ENCODE measurements at places on chromosomes 12 and 14.

- no peak for DNase-seq
Measured at GRCh38 chr14:92587700-92588085, 74.1 kb downstream of the RIN3 start.

DNA sequence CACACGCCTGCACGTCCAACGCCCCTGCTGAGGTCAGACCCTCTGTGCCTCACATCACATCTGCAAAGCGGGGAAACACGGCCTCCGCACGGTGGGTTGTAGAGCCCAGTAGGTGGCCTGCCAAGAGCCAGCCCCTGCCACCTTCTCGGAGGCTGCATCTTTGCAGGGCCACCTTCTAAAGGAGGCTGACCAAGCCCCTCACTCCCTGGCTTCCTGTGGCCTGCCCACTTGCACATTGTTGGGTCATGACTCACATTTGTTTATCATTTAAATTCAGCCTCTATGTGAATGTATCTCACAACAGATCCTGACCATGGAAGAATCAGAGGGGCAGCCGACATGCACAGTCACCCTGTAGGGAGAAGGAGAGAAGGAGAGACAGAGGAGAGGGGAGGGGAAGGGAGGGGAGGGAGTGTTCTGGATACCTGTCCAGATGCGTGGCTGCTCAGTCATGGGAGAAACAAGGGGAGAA is 319.5 kb upstream of the DIO3 start:
- no peak for DNase-seq

DNA sequence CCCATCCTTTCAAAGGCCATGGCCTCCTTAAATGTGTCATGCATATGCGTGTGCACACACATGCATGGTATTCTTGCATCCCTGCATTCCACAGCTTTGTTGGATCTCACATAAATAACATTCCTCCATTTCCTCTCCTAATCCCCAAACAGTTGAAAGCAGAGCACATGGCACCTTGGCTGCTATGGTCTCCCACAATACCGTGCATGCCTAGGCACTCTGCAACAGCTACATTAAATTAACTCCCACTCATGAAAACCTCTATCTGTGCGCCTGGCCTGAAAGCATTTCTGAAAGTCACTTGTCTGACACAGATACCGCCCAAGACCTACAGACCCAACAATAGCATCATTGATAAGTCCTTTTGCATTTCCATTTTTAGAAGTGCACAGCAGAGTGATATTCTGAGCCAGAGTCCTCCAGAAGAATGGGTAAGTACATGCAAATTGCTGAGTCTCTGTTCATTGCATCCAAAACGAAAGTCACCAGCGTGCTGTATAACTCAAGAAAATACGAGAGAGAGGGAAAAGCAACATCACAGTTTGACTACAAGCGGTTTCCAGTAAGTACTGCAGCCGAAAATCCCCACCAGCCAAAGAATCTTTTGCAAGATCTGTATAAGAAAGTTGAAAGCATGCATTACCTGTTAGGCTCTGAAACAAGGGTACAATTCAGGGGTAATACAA is 436 bp downstream of the ASB2 start:
- no peak for DNase-seq

- DNase-seq = peak; percentile 44
Measured at GRCh38 chr12:89960011-89960507, 251.4 kb upstream of the ATP2B1 start.

GRCh38 chr12:111413442-111414086 is 7.8 kb downstream of the SH2B3 start:
- DNase-seq = peak; percentile 78

GRCh38 chr12:110280392-110280778 is 662 bp upstream of the ATP2A2 start:
- DNase-seq = no peak

GRCh38 chr14:100429537-100429936 is 106.4 kb downstream of the SLC25A47 start:
- DNase-seq = no peak

DNA sequence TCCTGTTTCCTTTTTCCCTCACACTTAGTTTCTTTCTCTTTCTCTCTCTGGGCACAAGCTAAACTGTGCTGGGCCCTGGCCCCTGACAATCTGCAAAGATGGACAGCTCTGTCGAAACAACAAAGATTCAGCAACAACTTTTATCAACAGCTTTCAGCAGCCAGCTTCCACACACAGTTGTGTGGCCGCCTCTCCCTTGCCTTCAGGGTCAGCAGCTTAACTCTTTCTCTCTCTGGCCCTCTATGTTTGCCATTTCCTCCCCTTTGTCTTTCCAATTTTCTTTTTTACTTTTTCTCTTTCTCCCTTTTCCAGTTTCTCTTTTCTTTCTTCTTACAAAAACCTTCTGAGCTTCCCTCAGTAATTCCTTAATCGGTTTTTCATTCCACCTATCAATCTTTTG is 43.3 kb downstream of the IQSEC3 start:
- no peak for DNase-seq

- DNase-seq = no peak
Measured at GRCh38 chr12:66901138-66901932, 222.5 kb upstream of the GRIP1 start.

DNA sequence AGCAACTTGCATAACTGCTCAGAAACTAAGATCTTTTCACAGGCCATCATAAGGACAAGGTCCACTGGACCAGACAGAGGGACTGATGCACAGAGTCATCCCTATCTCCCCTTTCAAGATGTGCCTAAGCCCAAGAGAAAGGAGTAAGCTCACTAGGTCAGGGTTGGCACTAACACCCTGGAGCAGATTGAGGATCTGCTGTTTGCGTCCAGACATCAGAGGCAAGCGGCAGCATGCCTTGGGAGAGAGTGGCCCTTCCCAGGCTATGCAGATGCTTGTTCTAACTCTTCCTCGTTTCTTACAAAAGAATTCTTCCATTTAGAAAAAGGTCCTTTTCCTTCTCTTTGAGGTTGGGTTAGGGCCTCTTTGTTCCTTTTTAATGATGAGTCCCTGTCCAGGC is 187.2 kb downstream of the KCNA5 start:
- DNase-seq = no peak

DNA sequence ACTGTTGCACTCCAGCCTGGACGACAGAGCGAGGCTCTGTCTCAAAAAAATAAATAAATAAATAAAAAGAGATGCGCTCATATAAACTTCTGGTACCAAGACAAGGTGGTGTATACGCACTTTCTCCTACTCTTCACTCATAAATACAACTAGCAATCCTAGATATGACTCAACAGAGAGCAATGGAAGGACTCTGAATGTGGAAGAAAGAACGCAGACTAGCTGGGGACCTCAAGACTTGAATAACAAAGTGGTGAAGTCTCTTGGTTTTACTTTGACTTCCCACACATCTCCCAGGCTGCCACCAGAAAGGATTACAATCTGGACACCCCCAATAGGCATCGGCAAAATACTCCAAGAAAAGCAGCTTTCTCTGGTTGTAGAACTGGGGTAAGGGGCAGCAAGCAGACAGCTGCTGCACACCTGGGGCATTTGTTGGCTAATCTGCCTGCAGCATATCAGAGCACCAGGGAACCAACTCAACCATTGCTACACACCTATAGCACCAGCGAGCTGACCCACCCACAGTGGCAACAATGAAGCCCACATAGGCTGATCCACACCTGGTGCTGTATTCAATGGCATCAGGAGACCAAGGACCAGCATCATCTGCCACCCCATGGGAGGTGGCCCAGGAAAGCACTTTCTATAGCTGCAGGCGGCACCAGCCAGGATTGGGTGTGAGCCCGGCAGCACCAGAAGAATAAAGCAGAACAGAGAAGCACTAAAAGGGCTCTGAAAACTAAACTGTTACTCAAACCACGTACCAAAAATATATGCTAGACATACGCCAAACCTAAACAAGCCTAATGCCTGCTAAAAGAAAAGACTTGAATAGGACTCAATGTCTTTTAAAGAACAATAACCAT is 1231.7 kb upstream of the TMEM132C start:
- no peak for DNase-seq

GRCh38 chr12:94266796-94267536 is 118.6 kb downstream of the PLXNC1 start:
- peak; percentile 85 for DNase-seq

- DNase-seq = no peak
Measured at GRCh38 chr12:19916974-19917373, 451.4 kb upstream of the PDE3A start.

- no peak for DNase-seq
Measured at GRCh38 chr12:5792343-5792742, 152.7 kb downstream of the ANO2 start.

DNA sequence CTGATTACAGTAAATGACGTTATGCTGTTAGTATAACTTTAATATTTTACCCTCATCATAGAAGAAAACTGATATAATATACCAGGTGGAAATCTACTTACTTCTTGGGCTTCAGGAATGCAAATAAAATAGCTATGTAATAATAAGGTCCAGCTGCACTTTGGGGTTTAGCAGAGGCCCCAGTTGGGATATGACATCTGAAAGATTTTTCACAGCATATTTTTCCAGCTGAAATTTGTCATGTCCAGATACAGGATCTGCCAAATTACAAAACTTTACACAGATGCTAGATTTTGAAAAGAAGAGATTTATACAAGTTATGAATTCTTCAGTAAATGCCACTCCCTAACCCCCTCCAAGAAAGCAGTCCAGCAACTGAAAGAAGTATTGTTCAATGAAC is 29.2 kb upstream of the DCN start:
- DNase-seq = no peak

- no peak for DNase-seq
Measured at GRCh38 chr14:75005357-75005756, 2.6 kb downstream of the EIF2B2 start.

- peak; percentile 51 for DNase-seq
Measured at GRCh38 chr14:64296561-64296960, 2.4 kb upstream of the ESR2 start.

- peak; percentile 87 for DNase-seq
Measured at GRCh38 chr12:102454808-102455760, 25.3 kb downstream of the IGF1 start.

DNA sequence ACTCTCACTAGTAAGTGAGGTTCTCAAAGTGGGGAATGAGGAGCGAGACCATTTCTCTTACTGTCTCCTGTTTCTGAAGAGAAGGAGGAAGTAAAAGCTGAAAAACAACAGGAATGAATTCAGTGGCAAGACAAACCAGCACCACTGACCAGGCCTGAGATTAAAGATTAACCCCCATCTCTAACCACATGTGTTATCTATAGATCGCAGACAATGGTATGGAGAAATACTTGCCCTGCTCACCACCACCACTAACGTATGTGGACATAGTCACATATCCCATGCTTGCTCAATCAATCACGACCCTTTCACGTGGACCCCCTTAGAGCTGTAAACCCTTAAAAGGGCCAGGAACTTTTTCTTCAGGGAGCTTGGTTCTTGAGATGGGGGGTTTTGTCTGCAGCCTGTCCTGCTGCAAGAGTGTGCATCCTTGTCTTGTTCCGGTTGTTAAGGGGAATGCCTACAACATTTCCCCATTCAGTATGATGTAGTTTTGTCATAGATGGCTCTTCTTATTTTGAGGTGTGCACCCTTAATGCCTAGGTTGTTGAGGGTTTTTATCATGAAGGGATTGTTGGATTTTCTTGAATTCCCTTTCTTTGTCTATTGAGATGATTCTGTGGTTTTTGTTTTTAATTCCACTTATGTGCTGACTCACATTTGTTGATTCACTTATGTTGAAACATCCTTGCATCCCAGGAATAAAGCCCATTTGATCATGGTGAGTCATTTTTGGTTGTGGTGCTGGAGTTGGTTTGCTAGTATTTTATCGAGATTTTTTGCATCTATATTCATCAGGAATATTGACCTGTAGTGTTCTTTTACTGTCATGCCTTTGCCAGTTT is 698.8 kb upstream of the LMO3 start:
- peak; percentile 65 for DNase-seq

GRCh38 chr12:120799243-120800045 is 73.8 kb downstream of the ACADS start:
- no peak for DNase-seq

DNA sequence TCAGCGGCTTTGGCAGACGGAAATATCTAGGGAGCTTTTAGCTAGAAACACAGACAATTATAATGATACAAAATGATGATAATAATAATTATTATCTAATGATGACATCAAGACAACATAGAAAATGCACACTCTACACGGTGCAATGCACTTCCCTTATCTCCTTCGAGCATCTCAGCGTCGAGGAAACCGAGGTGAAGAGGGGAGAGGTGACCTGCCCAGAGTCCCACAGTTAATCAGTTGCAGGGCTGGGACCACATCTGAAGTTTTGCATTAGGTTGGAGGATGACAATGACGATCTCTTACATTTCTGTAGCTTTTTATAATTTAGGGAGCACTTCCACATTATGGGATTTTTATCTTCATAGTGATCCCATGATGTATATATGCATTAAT is 130.2 kb downstream of the PAPOLA start:
- DNase-seq = no peak

- no peak for DNase-seq
Measured at GRCh38 chr14:94101748-94102147, 8.8 kb upstream of the IFI27 start.

DNA sequence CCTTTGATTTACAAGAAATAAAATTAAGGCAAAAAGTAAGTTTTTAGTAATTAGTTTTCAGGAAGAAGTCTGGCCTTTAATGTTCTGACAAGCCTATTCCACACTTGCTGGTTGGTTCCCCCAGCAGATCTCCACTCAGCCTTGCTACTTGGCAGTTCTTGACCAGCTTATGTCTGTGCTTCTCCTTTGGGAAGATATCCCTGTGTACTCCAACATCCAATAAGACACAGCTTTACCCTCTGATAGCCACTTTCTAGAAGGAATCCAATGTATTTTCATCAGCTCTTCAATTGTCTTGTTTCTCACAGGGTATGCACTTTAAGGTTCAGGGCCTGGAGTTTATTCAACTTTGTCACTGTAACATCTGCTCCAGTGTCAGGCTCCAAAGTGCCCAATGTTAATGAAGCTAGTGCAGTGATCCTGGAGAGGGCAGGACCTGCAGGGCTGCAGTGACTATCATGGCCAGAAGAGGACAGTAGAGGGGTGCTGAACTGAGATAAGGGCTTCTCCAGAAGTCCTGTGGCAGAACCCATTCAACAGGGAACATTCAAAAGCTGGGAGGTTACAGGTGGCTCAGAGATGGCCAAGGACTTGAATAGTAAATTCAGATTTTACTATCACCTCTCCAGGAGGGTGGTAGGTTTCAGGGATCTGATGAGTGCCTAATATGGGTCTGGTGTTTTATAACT is 22.9 kb downstream of the JKAMP start:
- peak; percentile 30 for DNase-seq

GRCh38 chr12:118060301-118061010 is 523 bp downstream of the WSB2 start:
- no peak for DNase-seq

GRCh38 chr14:42683707-42684106 is 1077.0 kb downstream of the LRFN5 start:
- no peak for DNase-seq

Data from fibroblast of lung (primary cell).